ENCODE measurements at places on chromosomes 4 and X.

DNA sequence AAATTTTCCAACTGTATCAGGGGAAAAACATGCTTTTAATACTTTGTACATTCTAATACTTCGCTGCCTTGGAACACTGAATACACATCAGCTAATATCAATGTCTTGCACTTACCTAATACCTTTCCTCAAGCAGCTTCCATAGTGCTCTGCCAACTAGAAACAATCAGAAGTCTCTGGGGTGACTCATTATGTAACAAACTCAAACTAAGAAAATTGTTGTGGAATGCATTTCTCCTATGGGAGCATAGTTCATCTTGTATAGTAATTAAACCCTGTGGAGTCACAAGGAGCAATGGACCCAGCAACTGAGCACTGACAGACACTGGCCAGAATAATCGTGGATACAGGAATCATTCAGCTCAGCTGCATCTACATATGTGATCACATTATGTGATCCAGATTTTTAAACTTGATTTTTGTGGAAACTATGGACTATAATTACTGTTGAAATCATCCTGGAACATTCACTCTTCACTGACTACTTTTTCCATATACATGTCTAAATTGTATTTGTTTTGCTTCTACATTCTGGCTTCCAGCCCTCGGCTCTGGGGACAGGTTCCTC, 496.9 kb downstream of the TMA16 start:
- DNase-seq: no peak

- DNase-seq: no peak
These were observed at the start of gene BST1 for GRCh38 chr4:15702941-15703403. Gene BST1, plus strand, starts transcription at chr4:15703065. Its CDS starts 80 bp downstream, at chr4:15703145.

GRCh38 chr4:13559413-13559812, 15.1 kb upstream of the NKX3-2 start:
- no peak for DNase-seq

GRCh38 chrX:46268412-46268811, 276.8 kb downstream of the ZNF674 start:
- no peak for DNase-seq

DNA sequence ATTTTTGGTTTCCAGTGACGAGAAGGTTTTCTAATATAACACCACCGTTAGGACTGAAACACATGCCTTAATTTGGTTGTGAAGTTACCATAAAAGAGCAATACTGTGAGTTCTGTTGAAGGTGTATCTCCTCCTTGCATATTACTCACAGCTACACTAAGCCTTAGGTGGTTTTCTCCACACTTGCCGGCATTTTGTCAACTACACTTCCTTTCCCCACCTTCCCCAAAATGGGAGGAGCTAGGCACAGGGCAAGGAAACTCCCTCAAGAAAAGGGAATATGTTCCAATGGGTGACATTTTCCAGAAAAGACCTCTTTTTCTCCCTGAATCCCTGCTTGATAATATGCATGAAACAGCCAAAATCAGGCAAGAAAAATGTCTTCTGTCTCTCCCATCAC, 44.8 kb downstream of the RELL1 start:
- no peak for DNase-seq

DNA sequence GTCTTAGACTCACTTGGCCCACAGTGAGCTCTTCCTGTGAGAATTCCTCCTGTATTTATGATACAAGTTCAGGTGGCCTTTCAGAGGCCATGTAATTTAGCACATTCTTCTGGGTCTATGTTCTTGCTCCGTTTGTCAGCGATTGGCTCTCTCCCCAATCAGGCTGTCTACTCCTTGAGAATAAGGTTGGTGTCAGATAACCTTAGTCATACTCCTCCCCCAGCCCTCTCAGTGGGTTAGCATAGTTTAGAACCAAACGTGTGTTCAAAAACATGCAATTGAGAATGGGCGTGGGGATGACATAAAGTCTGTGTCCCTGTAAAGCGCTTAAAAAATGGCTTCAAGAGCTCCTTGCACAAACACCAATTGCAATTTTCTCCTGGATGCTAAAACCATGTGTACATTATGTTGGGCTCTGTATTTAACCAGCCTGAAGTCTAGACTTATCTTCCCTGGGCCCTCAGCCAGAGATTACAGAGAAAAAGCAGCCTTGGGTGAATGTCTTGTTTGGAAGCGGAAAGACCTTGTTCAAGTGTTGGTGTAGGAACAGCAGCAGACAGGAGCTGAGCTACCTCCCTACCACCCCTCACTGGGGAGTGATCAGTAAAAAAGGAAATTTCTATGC, 9.9 kb upstream of the CT47C1 start:
- DNase-seq: no peak

DNA sequence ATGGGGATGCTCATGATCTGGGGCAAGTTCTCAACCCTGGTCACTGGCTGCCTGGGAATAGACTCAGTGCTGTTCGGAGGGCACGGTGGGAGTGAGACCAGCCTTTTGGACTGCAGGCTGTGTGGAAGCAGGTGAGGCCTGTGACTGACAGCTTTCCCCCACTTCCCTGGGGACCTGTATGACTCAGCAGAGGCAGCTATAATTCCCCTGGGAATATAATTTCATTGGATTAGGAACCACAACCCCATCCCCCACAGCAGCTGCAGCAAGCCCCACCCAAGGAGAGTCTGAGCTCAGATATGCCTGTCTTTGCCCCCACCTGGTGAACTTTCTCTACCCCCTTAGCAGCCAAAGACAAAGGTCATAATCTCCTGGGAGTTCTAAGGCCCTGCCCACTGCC, 408.6 kb downstream of the PPP3CA start:
- DNase-seq: no peak
